ENCODE measurements at places on chromosomes 16 and 17.

DNA sequence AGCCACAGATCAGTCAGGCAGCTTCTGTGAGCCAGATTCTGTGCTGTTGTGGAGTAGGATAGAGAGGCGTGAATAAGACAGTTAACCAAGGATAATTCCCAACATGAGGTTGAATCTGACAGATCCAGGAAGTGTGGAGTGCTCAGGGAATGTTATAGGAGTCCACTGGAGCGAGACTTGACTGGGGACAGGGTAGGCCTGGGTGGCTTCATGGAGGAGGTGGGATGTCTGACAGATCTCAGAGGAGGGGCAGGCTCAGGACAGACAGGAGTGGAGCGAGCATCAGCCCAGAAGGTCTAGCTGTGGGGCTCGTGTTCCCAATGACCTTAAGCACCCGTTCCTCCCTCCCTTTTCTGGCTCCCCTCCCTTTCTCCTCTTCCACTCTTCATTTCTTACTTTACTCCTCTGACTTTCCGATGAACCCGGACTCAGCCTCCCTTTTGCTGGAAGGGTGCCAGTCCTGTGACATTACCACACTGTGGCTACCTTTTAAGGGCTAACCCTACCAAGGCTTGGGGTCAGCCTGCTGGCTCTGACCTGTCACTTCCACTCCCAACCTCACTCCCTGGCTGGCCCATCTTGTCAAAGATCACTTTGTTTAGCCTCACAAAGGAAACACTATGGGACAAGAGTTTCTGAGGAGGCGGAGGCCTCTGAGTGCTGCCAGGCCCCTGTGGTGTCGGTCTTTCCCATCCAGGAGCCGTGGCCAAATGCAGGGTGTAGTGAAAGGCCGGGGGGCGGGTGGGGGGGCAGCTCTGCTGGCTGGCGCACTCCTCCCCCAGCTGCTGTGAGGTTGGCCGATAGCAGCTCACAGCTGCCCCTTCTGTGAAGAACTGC, 28.5 kb upstream of the EFCAB13 start:
- DNase-seq = no peak

- DNase-seq = no peak
Measured at GRCh38 chr16:2974319-2975056, 5.3 kb downstream of the PAQR4 start.

DNA sequence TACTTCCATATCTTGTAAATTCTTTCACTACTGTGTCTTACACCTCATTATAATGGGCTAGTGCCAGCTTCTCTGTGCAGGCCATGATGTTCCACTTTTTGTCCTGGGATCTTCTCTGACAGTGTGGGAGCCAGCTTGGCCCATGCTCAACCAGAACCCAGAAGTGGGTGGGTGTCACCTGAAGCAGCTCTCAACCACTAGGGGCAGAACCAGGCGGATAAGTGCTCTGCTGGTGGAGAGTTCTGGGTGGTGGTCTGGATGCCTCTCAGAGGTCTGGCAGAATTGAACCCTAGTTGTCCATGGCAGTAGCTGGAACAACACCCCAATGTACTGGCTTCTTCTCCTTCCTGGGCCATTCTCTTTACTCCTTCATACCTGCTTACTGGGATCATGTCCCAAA, 254.1 kb upstream of the N4BP1 start:
- no peak for DNase-seq

DNA sequence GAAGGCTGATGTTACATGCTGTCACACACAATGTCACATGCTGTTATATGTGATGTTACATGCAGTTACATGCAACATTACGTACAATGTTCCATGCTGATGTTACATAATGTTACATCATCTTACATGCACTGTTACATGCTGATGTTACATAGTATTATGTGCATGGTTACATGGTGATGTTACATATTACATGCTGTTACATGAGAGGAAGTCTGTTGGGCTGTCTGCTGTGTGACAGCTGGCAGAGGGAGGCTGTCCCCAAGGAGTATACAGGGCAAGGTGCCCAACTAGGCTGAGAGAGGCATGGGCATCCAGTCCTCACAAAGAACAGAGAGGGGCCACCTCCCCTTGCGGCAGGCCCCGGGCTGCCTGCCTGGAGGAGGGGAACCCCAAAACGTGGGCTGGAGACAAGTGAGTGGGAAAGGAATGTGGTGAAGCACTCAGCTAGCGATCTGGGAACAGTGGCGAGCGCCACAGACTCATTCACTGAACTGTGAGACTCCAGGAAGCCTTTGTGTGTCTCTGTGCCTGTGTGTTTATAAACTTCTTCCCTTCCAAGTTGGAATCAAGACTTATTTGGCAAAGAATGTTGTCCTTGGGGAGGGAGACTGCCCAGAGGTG, 30.6 kb downstream of the TMEM92 start:
- DNase-seq = no peak

DNA sequence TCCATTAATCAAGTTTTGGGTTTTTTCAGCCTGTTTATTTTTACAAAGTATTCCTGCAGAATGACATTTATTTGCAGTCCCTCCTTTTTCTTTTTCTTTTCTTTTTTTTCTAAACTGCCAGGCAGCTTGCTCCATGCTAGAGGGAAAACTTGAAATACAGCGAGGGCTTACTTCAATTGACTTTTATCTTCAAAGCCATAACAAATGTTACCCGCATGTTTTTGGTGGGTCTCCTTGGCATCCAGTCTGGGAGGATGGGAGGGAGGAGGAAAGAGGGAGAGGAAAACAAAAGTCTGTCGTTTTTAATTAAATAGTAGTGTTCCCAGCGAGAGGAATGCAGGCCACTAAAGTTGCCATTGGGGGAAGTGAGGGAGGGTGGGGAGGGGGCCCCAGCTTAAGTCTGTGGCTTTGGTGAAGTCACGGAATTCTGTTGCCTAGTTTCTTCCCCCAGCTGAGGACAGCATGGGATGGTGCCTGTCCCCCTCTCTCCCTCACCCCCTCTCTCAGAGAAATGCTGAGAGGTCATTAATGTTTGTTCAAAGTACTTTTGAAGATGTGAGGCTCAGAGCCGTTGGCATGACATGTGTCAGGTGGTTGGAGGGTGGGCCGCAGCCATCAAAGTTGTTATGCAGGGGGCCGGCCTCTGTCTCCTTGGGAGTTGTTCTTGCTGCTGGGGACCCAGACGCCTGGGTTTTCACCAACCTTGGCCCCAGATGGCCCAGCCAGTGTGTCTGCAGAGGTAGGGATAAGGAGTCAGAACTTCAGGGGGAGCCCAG, 2.9 kb downstream of the NKD1 start:
- DNase-seq = no peak

Data from HS-27A (cell line).